SW 1271 (cell line): ENCODE measurements at places on chromosomes 4 and X.
A peak's percentile ranks its signal among the peaks of the same experiment; 100 is the strongest.

- DNase-seq: no peak
Measured at GRCh38 chr4:148514581-148514980, 72.4 kb upstream of the NR3C2 start.

GRCh38 chr4:65023081-65023480 is 613.8 kb upstream of the TECRL start:
- DNase-seq: no peak

- DNase-seq: no peak
Measured at GRCh38 chr4:163810755-163811154, 316.3 kb downstream of the TMA16 start.

DNA sequence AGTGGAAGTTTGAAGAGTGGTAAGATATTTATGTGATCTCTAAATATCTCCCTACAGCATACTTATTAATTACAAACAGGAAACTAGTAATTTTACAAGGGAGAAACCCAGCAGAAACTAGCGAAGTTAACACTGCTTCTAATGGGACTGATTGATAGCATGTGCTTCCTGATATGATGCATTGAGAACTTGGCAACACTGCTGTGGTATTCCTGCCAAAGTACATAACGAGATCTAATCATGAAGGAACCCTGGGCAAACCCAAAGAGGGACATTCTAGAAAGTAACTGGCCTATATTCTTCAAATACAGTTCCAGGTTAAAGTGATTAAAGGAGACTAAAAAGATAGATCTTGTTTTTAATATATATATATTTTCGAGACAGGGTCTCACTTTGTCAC is 4.6 kb upstream of the GPR34 start:
- no peak for DNase-seq

GRCh38 chr4:79598214-79598613 is 190.2 kb upstream of the GK2 start:
- DNase-seq: no peak

DNA sequence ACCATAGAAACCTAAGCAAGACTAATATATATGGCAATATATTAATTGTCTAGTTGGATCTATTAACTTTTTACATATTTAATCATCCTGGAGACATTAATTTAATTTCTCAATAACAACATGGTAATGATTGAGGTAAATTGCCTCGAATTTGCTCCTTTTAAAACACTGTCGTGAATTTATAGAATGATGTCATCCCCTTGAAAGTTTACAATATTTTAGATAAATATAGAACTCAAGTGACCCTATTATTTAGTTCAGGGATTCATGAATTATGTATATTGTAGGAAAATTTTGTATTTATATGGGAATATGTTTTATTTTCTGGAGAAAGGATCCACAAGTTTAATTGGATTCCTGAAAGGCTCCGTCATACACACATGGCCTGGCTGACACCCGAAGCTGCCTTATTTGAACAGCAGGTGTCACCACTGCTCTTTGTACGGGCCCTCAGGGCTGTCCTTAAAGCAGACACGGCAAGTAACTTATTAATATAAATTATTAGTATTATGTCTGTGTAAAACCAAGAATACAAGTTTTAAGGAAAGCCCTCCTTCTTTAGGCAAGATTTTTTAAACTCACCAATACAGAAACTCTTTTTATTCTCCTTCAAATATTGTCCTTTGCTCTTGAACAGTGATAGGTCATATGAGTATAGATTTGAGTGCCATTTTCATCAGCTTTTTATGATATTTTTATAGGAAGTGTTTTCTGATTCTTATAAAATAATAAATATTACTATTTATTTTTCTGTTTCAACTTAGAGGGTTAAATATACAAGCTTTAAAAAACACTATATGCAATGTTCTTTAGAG is 1.9 kb upstream of the PLRG1 start:
- peak; percentile 63 for DNase-seq

DNA sequence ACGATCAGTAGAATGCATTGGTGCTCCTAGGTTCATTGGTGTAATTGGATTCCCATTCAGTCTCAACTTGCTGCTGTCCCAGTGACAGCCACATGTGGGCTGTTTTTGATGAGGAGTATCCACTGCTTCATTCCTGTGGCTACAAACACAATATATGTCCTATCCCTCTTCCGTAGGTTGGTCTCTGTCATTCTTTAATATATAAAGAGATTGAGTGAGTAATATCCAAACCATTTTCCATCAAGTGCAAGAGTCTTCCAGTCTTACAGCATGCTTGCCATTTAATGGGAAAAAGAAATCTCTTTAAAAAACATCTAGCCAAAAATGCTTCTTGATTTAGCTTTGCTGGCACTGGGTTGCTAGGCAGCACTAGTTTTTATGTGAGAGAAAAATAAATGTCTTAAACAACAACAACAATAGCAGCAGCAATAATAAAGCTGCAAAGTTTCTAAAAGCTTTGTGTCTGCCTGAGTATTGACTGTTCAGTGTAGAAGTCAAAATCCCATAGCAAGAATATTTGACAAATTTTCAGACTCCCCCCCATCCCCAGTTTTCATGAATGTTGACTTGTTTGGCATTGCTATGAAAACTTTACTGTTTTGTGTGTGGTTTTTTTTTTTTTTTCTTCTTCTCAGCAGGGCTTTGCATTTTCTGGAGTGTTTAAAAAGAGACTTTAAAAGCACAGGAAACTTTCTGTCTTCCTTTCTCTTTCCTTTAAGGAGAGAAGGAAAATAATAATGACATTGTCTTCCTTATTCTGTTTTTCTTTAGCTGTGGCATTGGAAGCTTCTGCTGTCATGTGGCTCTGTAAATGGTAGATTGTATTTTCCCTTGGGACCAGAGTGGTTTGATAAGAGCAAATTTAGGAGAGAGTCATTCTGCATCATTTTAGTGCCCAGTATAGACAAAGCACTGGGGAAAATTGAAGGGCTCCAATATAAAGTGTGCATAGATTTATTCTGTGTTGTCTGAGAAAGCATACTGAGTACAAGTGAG is 244.3 kb downstream of the ARHGAP10 start:
- DNase-seq: no peak

GRCh38 chr4:86853209-86853608 is 4.0 kb upstream of the SLC10A6 start:
- DNase-seq: no peak

DNA sequence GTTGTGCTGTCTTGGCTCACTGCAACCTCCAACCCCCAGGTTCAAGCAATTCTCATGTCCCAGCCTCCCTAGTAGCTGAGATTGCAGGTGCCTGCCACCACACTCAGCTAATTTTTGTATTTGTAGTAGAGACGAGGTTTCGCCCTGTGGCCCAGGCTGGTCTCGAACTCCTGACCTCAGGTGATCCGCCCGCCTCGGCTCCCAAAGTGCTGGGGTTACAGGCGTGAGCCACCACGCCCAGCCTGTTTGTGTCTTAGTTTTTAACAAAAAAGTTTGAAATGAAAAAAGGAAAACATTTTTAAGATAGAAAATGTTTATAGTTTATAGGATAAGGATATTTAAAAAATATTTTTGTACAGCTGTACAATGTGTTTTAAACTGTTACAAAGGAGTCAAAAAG is 62.4 kb downstream of the CAPN6 start:
- DNase-seq: no peak

GRCh38 chrX:40244980-40245379 is 147.2 kb upstream of the BCOR start:
- no peak for DNase-seq

DNA sequence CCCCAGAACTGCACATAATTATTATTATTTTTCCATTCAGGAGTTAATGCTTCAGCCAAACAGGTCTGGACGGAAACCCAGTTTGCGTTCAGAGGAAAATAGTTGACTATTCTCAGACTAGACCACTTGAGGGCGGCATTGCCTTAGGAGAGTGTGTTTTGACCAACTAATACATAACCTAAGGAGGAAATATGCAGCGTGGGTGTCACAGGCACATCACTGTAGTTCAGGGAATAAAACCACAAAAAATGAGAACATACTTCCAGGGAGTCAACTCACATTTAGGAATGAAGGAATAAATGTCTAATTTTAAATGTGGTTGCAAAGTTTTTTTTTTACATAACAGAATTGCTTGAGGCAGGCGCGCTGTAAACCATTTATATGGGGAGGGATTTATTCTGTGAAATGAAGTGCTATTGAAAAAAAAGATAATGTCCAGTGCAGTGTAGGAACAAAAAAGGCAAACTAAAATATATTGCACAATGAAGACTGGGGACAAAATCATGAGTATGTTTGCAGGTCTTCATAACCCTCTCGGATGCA is 93.3 kb downstream of the SYNPO2 start:
- DNase-seq: peak; percentile 52

DNA sequence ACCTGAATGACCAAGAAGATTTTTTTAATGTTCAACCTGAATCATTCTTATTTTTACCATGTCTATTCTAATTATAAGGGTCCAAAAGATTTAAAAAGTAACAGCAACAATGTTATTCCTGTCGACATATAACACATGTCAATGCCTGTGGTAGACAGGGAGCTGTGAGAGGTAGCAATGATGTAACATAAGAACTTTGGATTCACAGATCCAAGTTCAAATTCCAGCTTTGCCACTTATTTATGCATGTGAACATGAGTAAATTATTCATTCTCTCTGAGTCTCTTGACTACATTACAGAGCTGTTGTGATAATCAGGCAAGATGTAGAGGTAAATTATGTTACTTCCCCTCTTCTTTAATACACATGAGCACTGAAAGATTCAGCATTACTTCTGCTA is 54.5 kb downstream of the KLHL8 start:
- no peak for DNase-seq

- no peak for DNase-seq
Measured at GRCh38 chr4:18389115-18389514, 367.6 kb upstream of the LCORL start.

DNA sequence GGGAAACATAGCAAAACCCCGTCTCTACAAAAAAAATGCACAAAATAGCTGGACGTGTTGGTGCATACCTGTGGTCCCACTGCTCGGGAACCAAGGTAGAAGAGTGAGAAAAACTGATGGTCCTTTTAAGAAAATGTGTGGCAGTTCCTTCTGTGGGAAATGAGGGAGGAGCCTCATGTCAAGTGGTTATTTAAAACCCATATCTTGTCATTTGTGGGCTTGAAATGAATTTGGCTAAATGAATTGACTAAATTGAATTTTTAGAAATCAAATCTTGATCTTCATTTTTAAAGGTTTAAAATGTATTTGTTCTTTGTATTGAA is 16.2 kb upstream of the LAMP2 start:
- no peak for DNase-seq

GRCh38 chrX:57906790-57907189 is 3.5 kb downstream of the ZXDA start:
- DNase-seq: no peak

GRCh38 chrX:16593801-16594200 is 56.2 kb upstream of the S100G start:
- DNase-seq: no peak

DNA sequence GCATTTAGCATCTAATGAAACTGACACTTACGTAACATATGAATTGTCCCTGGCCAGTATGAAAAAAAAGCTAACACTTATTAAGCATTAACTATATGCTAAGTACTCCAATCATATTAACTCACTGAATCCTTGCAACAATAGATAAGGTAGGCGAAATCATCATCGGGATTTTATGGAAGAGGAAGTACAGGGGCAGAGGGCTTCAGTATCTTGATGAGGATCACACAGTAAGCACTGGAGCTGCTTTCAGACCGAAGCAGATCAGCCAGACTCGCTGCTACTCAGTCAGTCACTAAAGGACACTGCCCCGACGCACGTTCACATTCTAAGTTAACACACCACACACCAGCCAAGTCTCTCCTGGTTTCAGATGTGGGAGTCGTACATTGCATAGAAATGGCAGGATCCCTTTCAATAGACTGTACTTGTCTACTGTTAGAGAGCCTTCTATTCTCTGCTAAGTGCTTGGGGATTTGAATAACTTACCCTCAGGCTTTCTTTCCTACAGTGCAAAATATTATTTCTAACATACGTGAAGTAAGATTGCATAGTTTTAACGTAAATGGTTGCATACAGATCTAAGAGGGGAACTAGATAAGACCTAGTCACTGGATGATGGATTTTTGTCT is 540.2 kb upstream of the TENM3 start:
- no peak for DNase-seq

GRCh38 chr4:13681570-13681969 is 54.0 kb upstream of the BOD1L1 start:
- DNase-seq: no peak

- no peak for DNase-seq
Measured at GRCh38 chr4:161829591-161829990, 334.2 kb downstream of the FSTL5 start.

- no peak for DNase-seq
Measured at GRCh38 chr4:177251237-177251636, 58.4 kb upstream of the NEIL3 start.
